NCI-H774 (cell line): ENCODE measurements at places on chromosomes 1 and 21.
A peak's percentile ranks its signal among the peaks of the same experiment; 100 is the strongest.

- DNase-seq = no peak
Measured at GRCh38 chr1:66336641-66336990, 197.3 kb upstream of the SGIP1 start.

DNA sequence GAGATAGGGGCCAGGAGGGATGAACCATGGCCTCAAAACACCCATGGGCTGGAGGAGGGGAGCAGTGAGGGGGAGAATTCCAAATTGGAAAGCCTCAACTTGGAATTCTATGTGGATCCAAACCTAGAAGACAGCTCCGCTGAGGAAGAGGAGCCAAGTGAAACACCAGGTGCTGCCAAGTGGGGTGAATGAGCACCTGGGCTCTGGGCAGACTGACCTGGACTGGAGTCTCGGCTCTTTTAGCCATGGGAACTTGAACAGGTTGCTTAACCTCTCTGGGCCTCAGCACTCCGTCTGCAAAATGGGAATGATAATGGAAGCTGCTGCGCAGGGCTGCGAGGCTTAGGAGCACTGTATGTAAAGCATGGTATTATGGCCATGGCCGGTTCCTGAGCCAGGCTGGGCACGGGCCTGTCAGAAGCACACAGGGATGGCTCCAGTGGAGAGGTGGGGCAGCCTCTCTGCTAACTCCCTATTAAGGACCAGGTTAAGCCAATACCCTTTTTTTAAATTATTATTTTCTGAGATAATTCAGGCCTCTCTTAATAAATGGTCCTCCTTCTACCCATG lies 81.5 kb downstream of the SYT2 start:
- no peak for DNase-seq

- no peak for DNase-seq
Measured at GRCh38 chr21:25298512-25299491, 308.5 kb downstream of the MRPL39 start.

- no peak for DNase-seq
Measured at GRCh38 chr1:7387053-7387927, 383.8 kb upstream of the VAMP3 start.

- no peak for DNase-seq
Measured at GRCh38 chr1:97925151-97925550, 4.3 kb upstream of the DPYD start.

GRCh38 chr1:204975568-204976235 lies 67.3 kb upstream of the CNTN2 start:
- no peak for DNase-seq

DNA sequence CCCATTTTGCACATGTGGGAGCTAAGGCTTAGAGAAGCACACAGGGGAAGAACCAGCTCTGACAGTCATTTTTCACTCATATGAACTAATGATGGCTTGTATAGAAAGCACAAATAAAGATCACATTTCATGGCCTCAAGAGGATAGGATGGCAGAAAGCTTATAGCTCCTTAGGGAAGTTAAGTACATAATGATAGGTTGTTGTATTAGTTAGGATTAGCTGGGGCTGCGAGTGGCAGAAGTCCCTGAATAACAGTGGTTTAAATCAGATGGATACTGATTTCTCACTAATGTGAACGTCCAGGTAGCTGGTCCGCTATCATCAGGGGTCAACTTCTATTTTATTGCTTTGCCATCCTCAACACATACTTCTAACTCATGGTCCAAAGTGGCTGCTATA lies 284.0 kb downstream of the RPS6KC1 start:
- no peak for DNase-seq

DNA sequence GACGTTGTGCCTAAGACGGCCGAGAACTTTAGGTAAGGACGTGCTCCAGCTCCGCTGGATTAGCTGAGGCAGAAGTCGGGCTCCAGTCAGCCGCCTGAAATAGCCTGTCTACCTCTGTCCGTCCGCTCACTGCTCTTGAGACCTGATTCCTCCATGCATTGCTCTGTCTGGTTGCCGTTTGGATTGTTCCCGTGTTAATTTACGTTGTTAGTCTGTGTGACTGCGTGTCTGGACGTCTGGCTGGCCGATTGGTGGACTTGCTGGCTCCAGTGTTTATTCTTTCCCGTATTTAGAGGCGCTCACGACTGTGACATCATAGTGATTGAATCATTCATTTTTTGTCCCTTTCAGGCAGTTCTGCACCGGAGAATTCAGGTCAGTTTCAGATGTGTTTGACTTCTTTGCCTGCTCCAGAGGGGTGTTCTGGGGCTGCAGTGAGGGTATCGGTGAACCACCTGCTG lies 684 bp downstream of the PPIH start:
- no peak for DNase-seq

DNA sequence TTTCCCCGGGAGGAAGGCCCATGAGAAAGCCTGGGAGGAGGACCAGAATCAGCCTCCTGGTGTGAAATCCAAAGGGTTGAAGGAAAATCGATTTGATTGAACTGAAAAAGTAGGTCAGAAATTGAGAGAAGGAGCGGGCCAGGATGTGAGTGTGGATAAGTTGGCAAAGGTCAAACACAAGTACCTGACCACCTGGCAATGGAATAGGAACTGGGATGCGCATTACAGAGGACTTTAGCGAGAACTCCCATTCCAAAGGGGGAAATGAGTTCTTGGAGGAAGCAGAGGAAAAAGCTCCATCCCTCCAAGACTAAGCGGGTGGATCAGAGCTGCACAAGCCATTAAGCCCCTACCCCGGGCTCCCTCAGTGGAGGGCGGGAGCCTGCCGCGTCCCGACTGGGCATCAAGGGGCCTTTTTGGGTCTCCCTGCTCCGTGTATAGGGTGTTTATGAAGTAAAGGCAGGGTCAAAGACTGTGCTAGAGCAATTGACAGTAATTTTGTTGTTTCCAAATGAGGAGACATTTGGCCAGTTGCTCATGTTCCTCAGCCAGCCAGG lies 56.4 kb downstream of the TGFB2 start:
- no peak for DNase-seq

DNA sequence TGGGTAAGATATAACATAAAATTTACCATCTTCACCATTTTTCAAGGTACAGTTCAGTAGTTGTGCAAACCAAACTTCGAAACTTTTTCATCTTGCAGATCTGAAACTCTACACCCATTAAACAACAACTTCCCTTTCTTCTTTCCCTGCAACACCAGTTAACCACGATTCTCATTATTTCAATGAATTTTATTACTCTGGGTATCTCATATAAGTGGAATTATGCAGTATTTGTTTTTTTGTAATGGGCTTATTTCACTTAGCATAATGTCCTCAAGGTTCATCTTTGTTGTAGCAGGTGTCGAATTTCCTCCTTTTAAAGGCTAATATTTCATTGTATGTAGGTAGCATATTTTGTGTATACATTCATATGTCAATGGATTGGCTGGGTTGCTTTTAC lies 146.1 kb downstream of the SPATA46 start:
- no peak for DNase-seq

GRCh38 chr1:105686874-105687690 lies 1369.4 kb upstream of the PRMT6 start:
- no peak for DNase-seq

- no peak for DNase-seq
Measured at GRCh38 chr1:183734543-183735036, 70.3 kb upstream of the RGL1 start.

GRCh38 chr1:46931151-46931550 lies 10.1 kb downstream of the CYP4A11 start:
- no peak for DNase-seq

GRCh38 chr1:185741551-185741950 lies 7.4 kb downstream of the HMCN1 start:
- no peak for DNase-seq

DNA sequence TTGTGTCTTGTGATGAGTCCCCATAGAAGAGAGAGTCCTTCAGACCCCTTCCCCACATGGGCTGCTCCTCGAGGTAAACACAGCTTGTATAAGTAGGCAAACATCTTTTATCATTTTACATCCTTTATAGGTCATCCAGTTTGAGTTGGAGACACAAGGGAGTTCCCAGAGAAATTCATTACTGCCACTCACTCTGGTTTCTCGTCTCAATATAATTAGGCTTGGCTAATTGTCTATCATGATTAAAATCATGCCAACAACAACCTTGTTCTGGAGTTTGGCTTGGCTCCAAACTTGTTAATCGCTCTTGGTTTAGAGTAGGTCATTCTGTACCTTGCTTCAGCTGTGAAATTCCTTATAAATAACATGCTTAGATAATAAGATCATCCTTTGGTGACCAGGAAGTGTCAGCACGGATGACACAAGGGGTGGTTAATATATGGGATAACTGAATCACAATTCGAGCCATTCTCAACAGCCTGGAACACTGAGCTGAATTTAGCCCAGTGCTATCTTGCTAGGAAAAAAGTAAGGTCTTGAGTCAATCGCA lies 70.7 kb upstream of the DAB1 start:
- no peak for DNase-seq

DNA sequence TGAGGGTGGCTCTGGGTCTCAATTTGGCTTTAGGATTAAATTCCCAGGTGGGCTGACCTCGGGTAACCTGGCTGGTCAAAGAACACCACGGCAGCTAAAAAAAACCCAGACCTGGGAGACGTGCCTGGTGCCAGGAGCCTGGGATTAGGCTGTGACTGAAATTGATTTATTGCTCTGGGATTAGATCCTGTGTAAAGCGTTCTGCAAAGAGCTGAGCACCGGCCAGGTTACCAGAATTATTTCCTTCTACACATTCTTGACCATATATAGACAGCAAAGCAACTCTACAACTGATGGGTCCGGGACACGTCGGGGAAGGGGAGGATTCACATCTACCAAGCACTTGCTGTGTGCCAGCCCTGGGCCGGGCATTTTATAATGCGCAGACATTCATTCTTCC lies 45.2 kb downstream of the TMCO4 start:
- peak; percentile 1 for DNase-seq

- no peak for DNase-seq
Measured at GRCh38 chr1:6445062-6445763, 20.6 kb downstream of the ESPN start.

GRCh38 chr1:202274611-202275010 lies 67.1 kb downstream of the UBE2T start:
- no peak for DNase-seq

DNA sequence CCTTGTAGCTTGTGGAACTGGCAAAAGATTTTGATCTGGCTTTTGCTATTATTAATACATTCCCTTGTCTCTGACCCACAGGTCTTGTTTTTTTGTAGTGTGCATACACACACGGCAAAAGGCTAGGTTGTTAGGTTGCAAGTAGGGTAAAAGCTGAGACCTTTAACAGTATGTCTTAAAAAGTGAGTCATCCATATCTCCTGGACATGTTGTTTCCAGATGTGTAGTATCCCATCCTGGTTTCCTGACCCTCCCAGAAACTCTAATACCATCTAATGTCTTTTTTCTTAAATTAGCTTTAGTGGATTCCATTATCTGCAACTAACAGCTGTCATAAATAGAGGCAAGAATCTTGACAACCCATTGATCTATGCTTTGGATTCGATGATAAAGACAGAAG lies 14.7 kb downstream of the OVGP1 start:
- DNase-seq = no peak

DNA sequence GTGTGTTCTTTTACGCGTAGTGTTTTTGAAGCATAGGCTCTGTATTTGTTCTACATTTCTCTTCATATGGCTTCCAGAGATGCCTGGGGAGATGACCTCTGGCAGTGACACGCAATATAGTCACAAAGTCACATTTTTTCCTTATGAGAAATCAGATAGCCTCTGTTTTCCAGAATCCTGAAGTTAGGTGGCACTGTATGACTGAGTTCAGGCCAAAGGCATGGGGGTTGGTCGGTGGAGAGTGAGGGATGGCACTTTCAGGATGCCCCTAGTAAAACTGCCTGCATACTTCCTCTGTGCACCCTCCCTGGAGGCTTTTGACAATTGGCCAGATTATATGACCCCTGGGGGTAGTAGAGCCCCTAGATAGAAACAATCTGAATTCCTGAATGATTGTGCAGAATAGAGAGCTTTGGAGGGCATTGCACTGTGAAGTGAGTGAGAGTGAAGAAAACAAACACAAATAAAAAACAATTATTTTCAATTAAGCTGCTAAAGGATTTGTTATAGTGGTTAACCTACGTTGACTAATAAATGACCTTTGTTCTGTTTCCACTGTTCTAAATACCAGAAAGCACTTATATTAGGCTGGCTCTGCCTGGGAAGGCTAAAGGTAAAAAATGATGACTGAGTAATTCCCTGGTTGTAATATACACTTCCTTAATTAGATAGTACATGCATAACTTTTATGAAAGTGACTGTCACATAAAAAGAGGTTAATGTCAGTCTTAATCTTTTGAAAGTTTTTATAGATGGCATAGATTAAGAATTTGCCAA lies 1660.8 kb downstream of the PLA2G4A start:
- no peak for DNase-seq

GRCh38 chr1:89063094-89063493 lies 1.9 kb downstream of the GBP1 start:
- DNase-seq = no peak

DNA sequence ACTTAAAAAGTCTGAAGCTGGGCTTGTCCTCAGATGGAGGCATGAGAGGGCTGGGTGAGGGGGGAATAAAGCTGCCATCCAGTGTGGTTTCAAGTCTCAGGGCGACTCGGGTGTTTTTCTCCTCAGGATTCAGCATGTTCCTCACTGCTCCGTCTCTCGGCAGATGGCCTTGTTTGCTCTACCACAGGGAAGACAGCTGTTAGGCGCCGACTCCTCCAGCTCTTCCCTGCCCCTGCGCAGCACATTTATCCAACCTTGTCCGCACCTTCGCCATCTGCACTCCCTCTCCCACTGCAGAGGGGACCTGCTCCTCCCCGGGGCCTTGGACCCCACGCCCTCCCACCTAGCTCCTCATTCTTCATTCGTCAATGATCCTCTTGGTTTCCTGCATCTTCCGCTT lies 16.6 kb upstream of the S100A11 start:
- DNase-seq = no peak

GRCh38 chr1:245645894-245646293 lies 491.1 kb downstream of the KIF26B start:
- DNase-seq = no peak
